Stimulated activated CD4-positive, alpha-beta T cell treated with anti-CD3 and anti-CD28 coated beads, Interleukin-1b, Interleukin-23, amount 100 ng/mL, for 4 hours (primary cell): ENCODE measurements at places on chromosomes 7 and 10.

GRCh38 chr10:58672845-58673244, 160.2 kb downstream of the BICC1 start:
- DNase-seq: no peak

DNA sequence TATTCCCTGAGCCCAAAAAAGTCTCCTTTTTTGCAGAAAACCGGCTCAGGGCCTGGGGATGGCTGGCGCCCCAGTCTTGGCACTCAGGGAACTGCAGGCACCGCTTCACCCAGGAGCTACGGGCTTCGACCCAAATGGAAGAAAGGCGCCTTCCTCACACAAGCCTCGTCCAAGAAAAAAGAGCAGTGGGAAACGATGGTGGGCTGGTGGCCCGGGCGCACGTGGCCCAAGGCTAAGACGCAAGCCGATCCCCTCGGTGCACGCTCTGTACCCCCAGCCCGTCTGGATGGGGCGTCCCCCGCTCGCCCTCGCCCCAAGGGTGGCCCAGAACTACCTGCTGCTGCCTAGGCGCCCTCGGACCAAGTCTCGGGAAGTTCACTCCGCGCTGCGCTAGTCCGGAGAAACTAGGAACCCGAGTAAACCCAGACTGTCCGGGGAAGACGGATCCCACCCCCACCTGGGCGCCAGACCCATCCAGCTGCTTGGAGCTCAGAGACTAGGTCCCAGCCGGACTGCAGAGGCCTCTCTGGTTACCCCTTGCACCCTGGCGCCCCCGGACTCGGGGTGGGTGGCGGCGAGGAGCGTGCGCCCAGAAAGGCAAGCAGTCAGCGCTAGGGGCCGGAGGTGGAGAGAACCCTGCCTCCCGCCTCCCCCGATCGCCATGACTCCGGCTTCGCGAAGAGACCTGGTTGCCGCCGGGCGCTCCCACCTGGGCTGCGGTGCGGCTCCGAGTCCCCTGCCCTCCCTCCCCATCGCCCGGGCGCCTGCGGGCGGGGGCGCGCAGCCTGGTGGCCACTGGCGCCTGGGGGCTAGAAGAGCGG, 76.4 kb downstream of the CALN1 start:
- DNase-seq: no peak

GRCh38 chr10:92972066-92972870, 88.3 kb upstream of the CYP26C1 start:
- DNase-seq: no peak

DNA sequence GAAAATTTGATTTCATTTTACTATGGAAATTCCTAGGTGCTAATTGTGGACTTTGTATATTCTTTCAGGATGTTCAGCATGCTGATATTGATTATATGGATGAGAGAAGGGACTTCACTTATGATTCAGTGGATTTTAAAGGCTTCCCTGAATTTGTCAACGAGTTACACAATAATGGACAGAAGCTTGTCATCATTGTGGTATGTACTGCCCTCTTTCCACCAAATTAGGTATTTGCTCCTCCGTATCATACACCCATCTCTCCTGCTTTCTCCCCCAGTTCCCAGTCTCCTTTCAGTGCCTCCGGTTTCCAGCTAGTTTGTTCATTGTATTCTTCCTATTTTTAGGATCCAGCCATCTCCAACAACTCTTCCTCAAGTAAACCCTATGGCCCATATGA, 34.6 kb downstream of the MGAM start:
- no peak for DNase-seq

GRCh38 chr7:29105752-29106668, 40.3 kb downstream of the CPVL start:
- DNase-seq: no peak

DNA sequence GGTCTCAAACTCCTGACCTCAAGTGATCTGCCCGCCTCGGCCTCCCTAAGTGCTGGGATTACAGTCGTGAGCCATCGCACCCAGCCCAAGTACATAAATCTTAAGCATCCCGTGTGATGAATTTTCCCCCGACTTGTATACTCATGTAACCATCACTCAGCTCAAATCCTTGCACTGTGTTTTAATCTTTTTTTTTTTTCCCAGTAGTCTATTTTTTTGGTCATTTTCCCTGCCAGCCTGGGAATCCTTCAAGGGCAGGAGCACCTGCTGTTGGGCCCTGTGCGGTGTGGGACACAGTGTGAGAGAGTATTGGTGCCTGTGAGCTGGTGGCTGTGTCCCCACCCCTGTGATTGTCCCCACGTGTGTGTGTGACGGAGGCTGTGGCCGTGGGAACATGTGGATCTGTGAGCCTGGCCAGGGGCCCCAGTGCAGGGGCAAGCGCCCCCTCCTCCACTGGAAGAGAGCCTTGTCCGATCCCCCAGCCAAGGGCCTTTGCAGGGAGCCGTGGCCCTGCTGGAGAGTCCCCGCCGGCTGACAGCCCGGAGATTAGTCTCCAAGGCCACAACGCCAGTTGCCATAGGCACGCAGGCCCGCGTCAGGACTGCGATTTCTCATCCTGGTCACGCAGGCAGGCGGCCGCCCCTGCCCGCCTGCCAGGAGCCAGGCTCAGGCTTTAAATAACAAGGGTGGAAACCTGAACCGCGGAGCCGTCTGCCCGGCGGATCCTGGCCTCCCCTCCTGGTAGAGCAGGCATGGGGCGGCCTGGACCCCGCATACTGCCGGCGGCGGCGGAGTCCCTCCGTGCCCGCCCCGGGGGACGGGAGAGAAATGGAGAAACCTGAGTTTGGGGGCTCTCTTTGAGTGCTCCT, 26.5 kb downstream of the GTF2IRD1 start:
- no peak for DNase-seq

GRCh38 chr7:7681936-7682329, 36.5 kb downstream of the RPA3 start:
- no peak for DNase-seq

DNA sequence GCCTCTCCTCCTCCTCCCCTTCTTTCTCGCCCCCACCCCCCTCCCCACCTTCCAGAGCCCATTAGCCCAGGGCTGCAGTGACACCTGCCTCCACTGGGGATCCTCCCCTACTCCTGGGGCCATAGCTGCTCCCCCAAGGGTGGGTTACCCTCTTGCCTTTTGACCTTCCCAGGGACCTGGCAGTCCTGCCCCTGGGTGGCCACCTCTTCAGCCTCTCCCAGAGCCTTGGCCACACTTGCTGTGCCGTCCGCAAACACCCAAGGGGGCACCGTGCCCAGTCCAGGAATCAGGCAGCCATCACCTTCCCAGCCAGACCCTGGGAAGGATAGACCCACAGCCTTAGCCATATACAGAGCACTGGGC, 19.8 kb upstream of the CLDN4 start:
- DNase-seq: no peak

DNA sequence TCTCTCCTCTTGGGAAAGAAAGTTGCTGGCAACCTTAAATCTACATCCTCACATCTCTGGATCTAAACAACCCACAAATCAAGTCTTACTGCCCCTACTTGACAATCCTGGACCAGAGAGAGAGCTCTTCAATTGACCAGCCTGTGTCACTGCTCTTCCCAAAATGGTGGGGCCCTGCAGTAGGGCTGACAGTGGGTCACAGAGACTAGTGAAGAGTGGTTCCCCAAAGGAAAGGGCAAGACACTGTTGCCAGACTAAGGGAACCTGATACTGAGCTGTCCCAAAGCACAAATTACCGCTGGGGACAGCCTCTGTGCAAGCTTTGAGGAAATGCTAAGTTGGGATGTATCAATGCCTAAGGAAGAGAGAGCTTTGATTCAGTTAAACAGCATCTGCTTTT, 4.5 kb upstream of the GPRIN2 start:
- no peak for DNase-seq

GRCh38 chr7:135672560-135673359, 10.4 kb downstream of the STMP1 start:
- DNase-seq: no peak

- no peak for DNase-seq
Measured at GRCh38 chr10:17475661-17476060, 21.3 kb upstream of the ST8SIA6 start.

GRCh38 chr7:2926120-2926895, 82.2 kb upstream of the GNA12 start:
- DNase-seq: no peak

GRCh38 chr10:64518456-64518855, 997.3 kb downstream of the REEP3 start:
- DNase-seq: no peak

DNA sequence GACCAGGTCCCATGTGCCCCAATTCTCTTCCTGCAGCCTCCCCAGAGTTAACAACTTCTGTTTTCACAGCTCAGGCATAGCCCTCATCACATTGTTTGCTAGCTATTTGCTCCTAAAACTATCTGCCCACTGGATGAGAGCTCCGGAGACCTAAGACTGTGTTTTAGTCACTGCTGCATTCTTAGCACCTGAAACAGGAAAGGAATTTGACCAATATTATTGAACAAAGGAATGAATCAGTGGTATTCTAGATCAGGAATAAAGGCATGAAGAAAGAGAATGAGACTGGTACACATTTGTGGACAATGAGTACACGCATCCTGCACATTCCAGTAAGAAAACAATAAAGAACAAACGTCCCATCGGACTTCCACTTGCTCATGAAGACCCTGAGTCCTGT, 54.8 kb downstream of the PPP1R17 start:
- no peak for DNase-seq

DNA sequence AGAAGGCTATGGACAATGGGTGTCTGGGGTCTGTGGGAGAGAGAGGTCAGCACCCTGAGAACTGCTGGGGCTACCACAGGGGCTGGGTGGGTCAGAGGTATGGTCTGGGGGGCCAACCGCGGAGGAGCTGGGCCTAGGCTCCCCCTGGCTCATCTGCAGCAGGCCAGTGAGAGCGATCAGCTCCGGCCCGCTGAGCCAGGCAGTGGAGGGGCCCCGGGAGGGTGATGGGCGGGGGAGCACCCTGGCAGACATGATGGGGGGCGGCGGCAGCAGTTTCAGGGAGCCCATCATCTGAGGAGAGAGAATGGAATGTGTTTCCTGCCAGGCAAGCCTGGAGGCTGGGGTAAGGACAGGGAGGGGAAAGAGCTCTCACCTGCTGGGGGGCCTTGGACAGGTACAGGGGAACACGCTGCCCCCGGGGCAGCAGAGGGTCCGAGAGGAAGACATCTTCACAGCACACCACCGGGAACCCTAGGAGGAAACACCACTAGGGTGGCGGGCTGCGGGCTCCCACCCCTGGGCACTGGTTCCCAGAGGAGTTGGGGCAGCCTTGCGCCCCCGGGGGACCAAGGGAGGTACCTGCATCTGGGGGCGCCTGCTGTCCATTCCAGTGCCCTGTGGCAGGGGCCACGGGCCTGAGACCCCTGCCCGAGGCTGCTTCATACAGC, 1.3 kb downstream of the SAP25 start:
- no peak for DNase-seq

- no peak for DNase-seq
Measured at GRCh38 chr7:139772115-139772514, 5.7 kb downstream of the HIPK2 start.

GRCh38 chr10:24208661-24209431, at the start of gene KIAA1217:
Gene KIAA1217 (plus strand): TSS chr10:24209138. CDS start chr10:24209194, 56 bp downstream.
- DNase-seq: no peak

DNA sequence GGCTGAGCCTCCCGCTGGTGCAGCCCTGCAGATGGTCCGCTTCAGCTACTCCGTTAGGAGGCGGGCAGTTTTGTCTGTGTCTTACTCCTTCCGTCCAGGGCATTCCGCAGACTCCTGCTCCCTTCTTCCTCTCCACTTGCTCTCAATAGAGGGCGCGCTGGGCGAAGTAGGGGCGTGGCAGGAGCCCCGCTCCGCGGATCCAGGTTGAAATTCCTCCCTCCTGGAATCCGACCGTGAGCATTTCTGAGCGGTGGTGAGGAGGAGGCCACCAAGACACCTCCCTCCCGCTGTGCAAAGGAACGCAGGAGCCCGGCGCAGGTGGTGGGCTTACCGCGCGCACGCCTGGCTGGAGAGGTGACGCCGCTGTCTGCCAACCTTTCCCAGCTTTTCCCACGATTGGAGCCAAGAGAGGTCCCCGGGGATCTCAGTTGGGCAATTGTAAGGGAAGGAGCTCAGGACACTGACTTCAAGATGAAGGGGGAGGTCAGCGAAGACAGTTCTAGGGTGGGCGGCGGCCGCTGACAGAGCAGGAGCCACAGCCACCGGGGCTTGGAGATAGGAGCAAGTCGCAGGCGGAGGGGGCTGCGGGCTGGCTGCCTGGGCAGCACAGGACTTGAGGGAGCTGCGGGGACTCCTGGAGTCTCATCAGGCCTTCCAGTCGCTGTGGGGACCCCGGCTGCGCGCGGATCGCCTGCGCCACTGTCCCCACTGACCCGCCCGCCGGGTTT, 1011.3 kb downstream of the XPNPEP1 start:
- DNase-seq: no peak

DNA sequence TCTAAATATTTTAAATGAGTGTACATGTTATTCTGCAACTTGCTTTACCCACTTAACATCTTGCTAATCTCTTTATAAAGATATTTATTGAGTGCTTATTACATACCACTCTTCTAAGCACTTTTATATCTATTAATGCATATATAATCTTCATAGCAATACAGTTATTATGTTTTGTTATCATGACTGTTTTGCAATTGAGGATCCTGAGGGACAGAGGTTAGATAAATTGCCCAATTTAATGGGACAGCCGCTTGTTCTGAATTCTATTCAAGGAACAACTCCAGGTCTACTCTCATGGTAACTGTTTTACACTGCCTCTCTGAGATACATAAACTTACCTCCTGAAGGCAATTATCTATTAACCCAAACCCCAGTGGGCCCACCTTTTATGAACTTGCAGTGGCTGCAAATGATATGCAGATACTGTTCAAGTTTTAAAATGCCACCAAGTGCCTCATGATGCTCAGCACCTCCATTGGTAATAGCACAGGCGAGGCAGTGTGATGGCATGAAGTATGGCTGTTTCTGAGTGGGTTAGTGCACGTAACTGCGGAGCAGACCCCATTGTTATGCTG, 60.5 kb downstream of the PON1 start:
- no peak for DNase-seq

GRCh38 chr7:114931656-114932011, 9.7 kb downstream of the MDFIC start:
- DNase-seq: no peak

DNA sequence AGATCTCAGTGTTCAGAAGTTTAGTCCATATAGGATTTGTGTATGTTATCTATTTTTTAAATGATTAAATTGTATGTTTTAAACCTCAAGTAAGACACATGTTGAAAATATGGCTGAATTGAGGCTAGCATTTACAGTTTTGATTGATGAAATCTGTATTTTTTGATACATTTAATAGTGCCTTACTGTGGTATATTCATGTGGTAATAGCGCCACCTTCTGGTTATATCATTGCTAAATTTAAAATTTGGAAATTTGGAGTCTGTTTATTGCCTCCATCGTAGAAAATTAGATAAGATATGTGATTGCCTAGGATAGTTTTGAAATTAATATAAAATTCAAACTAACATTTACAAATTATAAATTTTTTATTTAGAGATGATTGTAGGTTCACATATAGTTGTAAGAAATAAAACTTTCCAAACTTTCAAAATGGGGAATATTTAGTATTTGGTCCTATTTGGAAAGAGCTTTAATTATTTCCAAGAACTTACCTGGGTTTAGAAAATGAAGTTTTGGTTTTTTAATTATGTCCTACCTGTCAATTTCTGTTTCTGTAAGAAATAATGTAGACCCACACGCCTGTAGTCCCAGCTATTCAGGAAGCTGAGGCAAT, 19.1 kb upstream of the ARMS2 start:
- DNase-seq: no peak
